ENCODE measurements at places on chromosomes 2 and 18.
A peak's percentile ranks its signal among the peaks of the same experiment; 100 is the strongest.

DNA sequence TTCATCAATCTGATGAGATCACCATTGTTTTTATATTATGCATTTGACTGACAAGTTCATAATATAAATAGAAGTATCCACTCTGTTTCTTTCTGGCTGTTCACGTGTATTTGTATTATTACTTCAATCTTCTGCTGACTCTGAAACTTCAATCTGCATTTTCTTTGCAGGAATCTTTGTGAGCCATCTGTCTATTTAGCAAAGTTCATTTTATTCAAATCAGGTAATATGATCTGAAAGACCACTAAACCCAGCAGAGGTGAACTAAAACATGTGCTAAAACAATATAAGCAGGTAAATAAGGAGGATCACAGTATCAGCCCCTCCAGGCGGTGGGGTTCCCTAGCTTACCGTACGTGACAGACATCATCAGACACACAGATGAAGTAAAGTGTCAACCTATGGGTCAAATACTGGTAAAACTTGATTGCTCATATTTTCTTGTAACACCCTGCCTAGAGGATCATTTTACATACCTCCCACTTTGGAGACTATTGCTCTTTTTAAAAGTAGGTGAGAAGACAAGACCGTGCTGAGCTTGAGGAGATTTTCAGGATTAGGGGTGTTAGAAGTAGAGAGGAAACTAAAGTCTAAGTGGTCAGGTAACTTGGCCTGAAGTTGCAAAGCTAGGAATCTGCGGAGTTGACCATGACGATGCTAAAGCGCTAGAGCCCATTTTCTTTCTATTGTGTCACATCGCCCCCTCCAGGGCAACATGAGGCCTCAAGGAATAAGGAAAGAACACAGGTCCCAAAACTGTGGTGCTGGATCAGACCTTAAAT is 9.0 kb downstream of the DTNB start:
- peak; percentile 74 for DNase-seq

DNA sequence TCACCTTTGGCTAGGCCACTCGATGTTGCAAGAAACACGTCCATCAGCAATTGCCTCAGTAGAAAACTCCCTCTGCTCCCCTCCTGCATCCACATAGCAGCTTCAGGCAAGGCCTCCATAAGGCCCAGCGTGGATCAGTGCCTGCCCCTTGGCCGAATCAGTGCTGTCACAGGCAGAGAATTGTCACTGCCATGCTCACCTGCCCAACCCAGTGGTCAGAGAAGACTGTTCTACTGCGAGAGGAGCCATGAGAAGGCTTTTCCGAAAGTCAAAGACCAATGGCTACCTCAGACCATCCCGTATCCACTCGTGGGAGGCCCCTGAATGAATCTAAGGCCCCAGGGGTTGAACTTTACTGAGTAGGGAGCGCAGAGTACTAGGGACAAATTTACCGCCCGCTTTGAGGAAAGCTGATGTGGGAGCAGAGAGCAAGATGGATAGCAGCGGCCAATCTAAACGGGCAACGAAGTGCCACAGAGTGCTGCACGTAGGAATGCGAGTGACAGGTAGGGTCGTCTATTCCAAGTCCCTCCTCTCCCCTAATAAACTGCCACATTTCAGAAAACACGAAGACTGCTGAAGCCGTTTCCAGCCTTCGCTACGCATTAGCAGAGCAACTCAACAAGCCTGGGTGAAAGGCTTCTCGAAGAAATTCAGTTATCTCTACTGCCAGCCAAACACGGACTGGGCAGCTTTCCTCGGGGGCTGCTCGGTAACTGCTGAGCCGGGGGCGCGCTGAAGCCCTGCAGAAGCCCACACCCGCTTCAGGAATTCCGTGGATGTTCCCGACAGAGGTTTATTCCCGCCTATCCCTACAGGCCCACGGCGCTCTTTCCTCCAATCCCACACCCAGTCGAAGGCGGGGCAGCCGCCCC is 968 bp upstream of the RALBP1 start:
- peak; percentile 91 for DNase-seq

- DNase-seq = peak; percentile 64
Measured at GRCh38 chr18:57705832-57706595, 84.4 kb upstream of the NARS1 start.

DNA sequence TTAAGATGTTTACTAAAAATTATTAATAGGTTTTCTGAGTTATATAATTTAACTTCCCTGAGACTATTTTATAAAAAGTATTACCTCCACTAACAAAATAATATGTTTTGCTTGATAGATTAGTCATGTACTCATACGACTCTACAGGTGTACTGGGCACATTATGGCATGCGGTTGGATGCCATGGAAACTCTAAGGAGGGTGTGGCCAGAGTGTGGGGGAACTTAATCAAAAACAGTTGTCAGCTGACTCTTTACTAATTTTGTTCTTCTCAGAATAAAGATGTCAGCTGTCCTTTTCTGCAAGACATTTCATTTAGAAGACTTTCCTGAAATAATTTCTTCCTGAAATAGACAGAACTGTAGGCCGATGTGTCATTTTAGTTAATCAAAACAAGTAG is 228.3 kb upstream of the SIX3 start:
- DNase-seq = no peak

DNA sequence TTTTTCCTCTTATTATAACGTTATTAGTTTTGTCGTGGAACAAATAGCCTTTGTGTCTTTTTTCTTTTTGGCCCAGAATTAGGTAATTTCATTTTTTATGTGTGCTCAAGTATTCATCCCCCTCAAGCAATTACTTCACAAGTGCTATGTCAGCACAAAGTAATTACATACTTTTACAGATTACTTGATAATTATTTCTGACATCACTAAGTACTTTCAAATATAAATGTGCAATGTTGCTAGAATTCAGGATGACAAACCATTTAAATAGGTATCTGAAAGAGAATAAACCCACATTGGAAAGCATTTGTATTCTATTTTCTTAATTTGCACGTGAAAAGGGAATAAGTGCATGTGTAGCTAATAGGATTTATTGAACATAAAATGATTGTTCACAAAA is 238.2 kb downstream of the CDH7 start:
- no peak for DNase-seq

GRCh38 chr18:2627821-2628276 is 27.7 kb upstream of the SMCHD1 start:
- no peak for DNase-seq

GRCh38 chr18:78767648-78768071 is 212.0 kb upstream of the SALL3 start:
- DNase-seq = no peak

GRCh38 chr18:8615397-8616027 is 6.3 kb downstream of the RAB12 start:
- DNase-seq = no peak

- no peak for DNase-seq
Measured at GRCh38 chr18:47317824-47318508, 66.5 kb upstream of the SKOR2 start.

DNA sequence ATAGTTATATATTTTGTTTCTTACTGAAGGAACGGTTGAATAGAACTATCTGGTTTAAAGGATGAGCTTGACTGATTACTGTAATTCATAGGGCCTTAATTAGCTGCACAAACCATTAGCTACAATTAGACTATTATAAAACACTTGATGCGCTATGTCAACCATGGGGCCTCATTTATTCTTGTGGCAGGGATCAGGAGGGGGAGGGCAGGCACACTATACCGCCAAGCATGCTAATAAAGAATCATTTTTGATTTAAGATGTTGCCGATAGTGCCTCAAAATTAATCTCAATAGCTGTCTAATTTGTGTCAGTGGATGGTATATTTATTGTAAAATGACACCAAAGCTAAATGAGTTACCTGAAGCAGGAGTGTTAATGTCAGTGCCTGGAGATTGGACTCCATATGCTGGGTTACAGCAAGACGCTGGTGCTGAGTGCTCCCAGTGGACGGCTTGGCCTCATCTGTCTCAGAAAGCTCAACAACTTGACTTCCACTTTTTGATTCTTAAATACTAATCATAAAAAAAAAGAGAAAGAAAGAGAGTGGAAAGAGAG is 1007.0 kb upstream of the CELF4 start:
- DNase-seq = no peak

- no peak for DNase-seq
Measured at GRCh38 chr2:242059566-242059965, 190.0 kb downstream of the RTP5 start.

- no peak for DNase-seq
Measured at GRCh38 chr2:130300258-130300969, 42.3 kb upstream of the IMP4 start.

- DNase-seq = peak; percentile 98
Measured at GRCh38 chr2:218418717-218419458, at the start of gene VIL1. TSS of gene VIL1 (plus strand) at chr2:218419123. CDS start at chr2:218423779, 4,656 bp downstream.

DNA sequence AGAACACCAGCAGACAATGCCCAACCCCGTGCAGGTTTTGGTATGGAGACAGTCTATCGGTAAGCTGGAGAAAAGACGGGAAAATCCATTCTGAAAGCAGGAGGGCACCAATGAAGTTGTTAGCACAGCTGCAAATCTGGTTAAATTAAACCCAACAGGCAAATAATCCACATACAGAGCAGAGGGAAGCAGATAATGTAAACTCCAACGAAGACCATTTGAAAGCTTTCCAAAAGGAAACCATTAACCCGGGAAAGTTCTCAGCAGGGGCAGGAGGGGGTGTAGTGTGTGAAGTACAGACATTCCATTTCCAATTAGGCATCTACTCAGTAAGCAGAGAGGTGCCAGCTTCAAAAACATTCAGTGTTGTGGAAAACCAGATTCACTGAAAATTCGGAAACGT is 10.3 kb downstream of the EDAR start:
- DNase-seq = no peak

DNA sequence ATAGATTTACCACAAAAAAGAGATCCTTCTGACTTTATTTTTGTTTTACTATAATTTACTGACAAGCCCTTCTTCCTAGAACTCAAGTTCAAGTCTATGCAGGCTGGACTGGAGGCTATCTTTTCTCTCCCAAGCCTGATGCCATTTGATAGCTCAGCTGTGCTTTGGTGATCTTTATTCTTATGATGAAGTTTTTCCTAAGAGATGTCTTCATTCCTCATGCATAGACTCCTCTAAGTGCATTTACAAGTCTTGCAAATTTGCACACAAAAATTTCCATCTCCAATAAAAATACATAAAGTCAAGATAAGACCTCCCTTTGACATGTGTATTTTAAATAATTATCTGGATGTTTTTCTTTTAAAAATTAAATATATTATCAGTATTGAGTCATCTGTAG is 167.4 kb upstream of the ETAA1 start:
- DNase-seq = no peak

- peak; percentile 37 for DNase-seq
Measured at GRCh38 chr18:62523631-62524439, 1.0 kb downstream of the ZCCHC2 start.

DNA sequence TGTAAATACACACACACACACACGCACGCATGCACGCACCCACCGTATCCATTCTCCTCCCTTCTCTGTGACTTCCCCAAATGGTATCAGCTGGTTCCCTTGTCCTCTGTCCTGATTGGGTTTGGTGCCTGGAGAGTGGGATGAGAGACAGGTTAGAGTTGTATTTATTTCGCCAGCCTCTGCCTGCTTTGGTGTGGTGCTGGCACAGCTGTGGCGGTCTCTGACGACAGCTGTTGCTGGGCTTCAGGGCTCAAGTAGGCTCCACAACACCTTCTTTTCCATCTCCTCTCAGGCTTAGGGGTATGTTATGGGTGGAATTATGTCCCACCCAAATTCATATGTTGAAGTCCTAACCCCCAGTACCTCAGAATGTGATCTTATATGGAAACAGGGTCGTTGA is 94.9 kb upstream of the ITGA6 start:
- DNase-seq = no peak

DNA sequence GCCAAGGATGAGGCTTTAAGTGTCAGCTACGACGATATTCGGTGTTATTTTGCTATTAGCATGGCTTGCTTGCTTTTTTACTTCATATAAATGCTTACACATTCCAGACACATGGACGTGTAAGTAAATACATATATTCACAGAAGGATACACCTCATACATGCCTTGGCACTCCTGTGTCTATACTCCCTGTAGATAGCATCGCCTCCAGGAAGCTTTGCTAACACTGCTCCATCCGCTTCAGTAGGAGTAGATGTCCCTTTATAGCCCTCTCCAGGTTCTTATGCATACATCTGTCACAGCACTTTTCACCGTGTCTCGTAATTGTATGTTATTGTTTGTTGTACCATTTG is 27.5 kb upstream of the KCTD1 start:
- no peak for DNase-seq

DNA sequence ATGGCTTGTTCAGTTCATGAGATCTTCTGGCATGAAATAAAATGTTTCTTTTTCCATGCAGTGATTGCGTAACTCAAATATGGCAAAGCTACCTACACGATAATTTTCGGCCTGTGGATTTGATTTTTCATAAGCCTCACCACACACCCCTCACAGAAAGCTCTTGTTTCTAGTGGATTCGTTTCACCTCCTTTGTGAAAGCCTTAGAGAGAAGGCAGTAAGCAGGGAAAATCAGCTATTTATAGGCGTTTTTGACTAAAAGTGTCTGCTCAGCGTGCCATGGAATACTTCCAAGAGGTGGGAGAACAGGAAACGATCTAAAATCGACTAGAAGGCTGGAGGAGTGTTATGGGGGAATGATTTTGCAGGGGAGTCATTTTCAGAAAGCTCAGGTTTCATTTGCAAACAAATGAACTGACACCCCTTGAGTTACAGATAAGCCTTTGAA is 417.9 kb downstream of the TGIF1 start:
- no peak for DNase-seq

DNA sequence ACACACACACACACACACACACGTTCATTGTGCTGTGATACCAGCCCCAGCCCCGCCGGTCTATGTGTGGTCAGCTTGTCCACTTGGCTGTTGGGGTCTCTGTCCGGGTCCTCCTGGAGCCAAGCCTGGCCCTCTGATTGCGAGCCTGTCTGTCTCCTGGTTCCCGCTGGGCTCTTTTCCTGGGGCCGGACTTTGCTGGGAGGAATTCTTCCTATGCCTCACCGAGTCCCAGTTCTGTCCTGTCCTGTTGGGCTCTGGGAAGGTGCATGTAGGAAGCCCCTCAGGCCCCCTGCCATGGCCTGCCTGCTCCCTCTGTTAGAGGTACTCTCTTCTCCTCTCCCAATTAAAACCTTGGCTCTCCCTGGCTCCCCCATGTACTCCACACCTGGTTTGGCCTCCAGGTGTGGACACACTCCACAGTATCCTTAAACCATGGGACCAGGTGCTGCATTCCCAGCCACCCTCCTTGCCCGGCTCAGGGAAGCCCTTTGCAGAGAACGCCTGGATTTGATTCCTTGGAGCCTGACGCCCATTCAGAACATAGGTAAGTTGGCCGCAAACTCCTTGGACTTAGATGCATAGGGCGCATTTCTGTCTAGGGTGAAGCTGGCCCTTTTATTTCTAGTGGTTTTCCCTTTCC is 42.3 kb downstream of the CABLES1 start:
- DNase-seq = no peak
